ENCODE measurements at places on chromosomes 1 and 21.
A peak's percentile ranks its signal among the peaks of the same experiment; 100 is the strongest.

DNA sequence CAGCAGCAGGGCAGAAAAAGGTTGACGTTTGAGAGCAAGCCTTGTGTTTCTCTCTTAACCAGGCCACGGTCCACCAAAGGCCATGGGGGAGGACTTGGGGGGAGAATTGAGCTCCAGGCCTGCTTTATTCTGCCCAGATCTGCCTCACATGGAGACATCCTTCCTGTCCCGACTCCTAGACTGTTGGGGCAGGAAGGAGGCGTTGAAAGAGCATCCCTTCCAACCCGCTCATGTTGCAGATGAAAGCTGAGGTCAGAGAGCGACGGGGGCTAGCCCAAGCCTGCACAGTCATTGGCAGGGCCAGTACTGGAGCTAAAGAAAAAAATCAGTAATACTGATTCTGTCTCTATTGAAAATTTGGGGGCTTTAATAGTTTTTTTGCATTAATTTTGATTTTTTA is 46.6 kb downstream of the MYOM3 start:
- DNase-seq = no peak

GRCh38 chr1:207245124-207245523 is 76.4 kb upstream of the CD55 start:
- DNase-seq = no peak

DNA sequence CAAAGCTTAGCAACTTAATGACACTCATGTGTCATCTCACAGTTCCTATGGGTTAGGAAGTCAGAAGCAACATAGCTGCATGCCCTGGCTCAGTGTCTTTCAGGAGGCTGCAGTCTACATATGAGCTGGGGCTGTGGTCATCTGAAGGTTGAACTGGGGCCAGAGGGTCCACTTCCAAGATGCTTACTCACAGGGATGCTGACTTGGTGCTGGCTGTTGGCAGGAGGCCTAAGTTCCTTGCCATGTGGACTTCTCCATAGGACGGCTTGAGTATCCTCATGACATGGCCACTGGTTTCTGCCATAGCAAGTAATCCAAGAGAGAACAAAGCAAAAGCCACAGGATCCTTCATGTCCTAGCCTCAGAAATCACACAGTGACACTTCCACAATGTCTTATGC is 12.1 kb upstream of the FAM43B start:
- no peak for DNase-seq

- DNase-seq = no peak
Observed at GRCh38 chr1:94045465-94046056, 75.4 kb downstream of the ABCA4 start.

DNA sequence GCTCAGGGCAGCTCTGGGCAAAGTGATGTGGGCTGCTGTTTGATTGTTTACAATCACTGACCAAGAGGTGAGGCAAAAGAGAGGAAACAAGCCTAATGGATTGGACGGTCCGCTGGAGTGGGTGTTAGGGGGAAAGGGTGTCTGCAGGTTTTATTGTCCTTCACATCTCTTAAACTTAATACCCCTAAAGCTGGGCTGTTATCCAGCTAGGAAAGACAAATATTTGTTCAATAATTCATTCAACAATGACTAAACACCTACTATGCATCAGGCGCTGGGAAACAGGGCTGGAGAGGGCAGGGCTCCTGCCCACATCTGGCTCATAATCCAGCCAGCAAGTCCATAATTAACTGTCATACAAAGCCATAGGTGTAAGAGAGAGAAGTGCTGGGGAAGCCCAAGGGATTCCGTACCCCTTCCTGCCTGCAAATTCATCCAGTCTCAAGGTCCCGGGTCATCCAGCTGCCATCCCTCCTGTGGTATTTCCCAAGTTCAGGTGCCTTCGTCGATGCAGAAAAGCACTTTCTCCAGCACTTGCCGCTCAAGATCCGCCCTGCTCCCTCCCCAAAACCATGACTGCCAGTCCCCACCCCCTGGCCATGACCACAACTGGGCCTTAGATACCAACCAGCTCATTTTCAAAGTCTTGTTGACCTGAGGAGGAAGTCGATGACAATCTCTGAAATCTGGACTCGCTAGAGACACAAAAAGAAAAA is 10.7 kb downstream of the TMEM63A start:
- DNase-seq = peak; percentile 49

- peak; percentile 47 for DNase-seq
Observed at GRCh38 chr1:227437495-227438008, 119.3 kb upstream of the CDC42BPA start.

GRCh38 chr1:76425201-76426145 is 350.9 kb downstream of the ST6GALNAC3 start:
- DNase-seq = no peak

- no peak for DNase-seq
Observed at GRCh38 chr1:206021008-206021625, 2.6 kb downstream of the CTSE start.

GRCh38 chr1:182134257-182134656 is 72.7 kb upstream of the ZNF648 start:
- DNase-seq = no peak

DNA sequence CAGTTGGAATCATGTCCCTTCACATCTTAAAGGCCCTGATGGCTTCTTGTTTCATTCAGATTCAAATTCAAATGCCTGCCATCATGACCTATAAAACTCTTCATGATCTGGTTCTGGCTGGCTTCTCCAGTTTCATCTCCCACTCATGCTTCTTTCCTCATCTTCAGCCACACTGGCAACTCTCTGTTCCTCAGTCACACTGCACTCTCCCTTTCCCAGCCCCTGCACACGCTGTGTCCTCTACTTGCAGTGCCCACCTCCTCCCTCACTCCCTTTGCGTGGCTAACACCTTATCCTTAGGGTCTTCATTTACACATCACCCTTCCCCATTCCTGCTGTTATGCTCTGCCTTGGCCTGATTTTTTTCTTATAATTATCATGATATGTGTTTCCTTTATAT is 120.6 kb upstream of the LMO4 start:
- DNase-seq = no peak

DNA sequence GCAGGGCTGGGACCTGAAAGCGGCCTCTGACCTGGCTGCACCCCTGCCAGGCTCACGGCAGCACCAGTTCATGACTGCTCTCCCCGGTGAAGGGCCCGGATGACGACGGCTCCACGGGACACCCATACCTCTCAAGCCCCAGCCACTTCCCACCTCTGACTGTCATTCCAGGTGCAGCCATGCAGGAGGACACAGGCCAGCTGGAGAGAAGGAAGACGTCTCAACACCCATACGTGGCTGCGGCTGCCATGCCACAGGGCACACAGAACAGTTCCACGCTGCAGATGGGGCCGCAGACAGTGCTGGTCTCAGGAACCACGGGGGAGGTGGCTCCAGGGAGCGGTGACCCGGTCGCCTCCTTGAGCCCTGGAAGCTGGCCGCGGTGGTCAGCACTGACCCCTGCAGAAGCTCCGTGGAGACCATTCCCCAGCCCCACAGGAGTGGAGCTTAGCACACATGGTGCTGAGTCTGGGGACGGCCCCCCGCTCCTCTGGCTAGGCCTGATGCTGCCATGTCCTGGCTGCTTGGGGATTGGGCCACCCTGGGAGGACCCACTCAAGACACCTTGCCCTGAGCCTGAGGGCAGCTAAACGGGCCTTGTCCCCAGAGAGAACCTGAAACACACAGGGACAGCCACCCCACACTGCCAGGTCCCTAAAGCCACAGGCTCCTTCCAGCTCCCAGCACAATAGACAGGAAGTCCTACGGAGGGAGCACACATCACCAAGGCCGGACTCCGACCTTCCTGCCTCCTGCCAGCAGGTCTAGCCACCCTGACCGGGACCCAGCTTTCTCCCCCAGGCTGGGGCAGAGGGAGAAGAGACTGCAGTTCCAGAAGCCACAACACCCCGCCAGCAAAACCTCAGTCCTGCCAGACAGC is 8.6 kb downstream of the WNT9A start:
- no peak for DNase-seq

GRCh38 chr1:203175827-203176241 is 208 bp upstream of the MYBPH start:
- no peak for DNase-seq

DNA sequence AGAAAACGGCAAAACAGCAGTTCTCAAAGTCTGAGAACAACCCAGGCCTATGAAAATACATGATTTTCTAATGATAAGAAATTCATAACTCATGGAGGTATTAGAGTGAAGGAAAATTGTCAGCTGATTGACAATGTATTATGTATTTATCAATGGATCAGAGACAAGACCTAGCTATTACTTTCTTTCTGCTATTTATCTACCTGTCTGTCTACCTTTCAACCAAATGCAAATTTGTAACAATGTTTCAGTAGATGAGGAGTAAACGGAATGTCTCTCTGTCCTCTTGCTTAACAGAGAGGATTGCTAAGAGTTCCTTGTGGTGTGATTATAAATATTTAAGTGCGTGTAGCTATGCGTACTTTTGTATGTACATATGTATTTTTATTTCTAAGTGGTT is 568.7 kb upstream of the RGS18 start:
- no peak for DNase-seq

DNA sequence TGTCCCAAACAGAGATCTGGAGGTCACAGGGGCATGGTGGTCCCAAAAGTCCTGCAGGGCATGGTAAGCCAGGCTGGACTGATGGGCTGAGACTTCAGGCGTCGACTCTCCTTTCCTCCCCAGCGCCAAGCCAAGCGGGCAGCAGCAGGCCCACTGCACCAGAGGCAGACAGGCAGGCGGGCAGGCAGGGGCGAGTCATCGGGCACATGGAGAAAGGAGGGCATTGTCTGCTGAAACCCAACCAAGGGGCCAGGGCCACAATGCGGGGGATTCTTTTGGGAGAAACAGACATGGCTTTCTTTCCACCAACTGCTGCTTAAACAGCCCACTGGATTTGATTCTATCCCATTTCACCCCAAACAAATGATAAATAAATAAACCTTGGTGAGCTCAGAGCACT is 46.2 kb downstream of the TRABD2B start:
- no peak for DNase-seq

DNA sequence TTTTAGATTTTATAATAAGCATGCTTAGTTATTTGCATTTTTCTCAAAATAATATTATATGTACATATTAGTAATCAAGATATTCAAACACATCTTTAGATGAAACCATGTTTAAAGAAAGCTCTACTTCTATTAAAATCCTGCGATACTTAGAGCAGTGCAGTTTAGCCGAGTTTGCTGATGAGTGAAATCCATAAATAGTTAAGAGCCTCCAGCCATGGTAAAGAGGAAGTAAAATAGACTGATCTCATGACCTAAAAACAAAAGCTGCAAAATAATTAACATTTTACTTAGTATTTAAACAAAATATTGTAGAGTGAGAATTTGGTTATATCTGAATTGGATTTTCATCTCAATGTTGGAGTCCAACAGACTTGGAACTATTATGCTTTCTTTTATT is 147.4 kb upstream of the NRIP1 start:
- no peak for DNase-seq

DNA sequence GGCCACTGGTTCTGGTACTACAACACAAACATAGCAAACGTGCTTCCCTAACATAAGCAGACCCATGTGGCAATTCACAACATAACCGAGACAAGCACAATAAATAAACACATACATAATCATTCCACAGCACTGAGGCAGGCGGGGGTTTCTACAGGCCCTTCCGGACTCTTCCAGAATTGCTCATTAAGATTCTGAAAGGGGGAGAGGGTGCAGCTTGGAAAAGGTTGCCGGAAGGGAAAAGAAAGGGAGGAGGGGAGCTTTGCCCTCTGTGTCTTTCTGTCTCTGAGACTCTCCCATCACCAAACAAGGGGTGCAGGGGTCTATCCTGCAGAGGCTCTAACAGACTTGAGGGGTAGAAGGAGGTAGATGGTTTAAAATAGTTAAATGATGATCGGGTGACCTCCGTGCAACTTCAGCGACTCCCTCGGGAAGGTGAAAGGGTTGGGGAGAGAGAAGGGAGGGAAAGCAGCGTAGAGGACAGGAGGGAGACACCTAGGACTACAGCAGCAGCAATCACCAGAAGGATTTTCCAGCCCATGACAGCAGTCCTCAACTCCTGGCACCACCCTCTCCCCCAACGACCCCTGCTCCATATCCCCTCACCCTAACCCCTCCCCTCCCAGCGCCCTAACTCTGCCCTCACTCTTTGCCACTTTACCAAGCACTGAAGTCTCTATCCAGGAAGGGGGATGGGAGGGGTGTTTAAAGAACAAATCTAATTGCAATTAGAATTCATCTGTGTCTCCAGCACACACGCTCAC is 365.5 kb upstream of the ESRRG start:
- no peak for DNase-seq

DNA sequence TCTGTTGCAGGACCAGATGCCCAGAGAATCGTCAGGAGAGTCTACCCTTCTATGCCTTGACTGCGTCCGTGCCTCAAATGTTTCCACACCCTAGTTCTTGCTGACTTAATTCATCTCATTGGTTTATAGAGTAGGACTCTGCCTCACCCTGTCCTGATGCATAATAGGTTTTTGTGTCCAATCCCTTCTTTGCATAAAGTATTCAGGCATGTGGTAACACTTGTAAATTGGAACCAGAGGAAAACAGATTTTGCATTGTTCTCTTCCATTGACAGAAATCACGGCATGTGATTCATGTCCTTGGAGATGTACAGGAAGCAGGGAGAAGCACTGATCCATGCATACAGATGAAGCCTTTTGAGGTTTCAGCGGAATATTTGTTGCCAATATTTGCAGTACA is 29.5 kb downstream of the PLPPR5 start:
- no peak for DNase-seq

- DNase-seq = no peak
Observed at GRCh38 chr1:69967245-69967766, 238.1 kb downstream of the LRRC40 start.

GRCh38 chr1:198575292-198575691 is 34.8 kb upstream of the ATP6V1G3 start:
- DNase-seq = no peak

DNA sequence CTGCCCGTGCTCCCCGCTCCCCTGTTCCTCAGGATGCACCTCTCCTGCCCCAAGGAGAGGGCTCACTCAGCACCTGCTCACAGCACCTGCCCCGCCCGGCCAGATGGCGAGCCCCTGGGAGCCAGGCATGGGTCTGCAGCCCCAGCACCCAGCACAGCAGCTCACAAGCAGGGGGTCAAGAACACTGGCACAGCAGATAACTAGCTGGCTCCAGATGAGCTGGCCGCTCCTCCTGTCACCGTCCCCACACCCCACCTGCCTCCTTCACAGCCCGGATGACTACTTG is 20.9 kb upstream of the EVA1B start:
- no peak for DNase-seq

GRCh38 chr1:50265790-50266314 is 157.1 kb downstream of the ELAVL4 start:
- DNase-seq = no peak

GRCh38 chr21:46119637-46120271 is 21.8 kb downstream of the COL6A2 start:
- no peak for DNase-seq

GRCh38 chr1:222019029-222019428 is 277.1 kb upstream of the DUSP10 start:
- DNase-seq = no peak

- DNase-seq = no peak
Observed at GRCh38 chr1:211653293-211653692, 22.1 kb downstream of the NEK2 start.

GRCh38 chr1:26483980-26484379 is 11.7 kb downstream of the HMGN2 start:
- no peak for DNase-seq
